ENCODE measurements at places on chromosomes 1 and 21.
A peak's percentile ranks its signal among the peaks of the same experiment; 100 is the strongest.

DNA sequence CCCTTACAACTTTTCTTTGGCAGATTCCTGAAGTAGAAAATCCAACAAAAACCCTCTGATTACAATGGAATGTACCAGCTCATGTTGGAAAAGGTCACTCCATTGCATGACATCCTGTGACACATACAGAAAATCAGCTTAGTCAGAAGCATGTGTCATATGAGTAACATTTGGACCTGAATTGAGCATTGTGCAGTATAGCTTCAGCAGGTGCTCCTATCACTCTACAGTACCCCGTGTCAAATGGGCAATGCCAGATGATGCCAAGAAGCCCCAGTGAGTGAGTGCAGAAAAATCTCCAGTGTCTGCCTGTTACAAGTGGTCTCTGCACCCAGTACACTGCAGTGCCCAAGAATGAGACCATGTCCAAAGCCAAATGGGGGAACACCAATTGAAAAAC lies 129.7 kb upstream of the RUNX1 start:
- peak; percentile 84 for DNase-seq

- DNase-seq, result peak; percentile 88
These were observed 630.3 kb downstream of the AMY1C start for GRCh38 chr1:104380003-104380402.

DNA sequence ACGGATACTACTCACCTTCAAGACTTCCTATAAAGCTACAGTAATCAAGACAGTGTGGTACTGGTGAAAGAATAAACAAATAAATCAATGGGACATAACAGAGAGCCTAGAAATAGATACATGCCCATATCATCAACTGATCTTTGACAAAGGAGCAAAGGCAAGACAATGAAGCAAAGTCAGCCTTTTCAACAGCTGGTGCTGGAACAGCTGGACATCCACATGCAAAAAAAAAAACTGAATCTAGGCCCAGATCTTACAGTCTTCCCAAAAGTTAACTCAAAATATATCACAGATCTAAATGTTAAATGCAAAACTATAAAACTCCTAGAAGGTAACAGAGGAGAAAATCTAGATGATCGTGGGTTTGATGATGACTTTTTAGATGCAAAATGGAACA lies 170.3 kb downstream of the MIS18A start:
- no peak for DNase-seq

DNA sequence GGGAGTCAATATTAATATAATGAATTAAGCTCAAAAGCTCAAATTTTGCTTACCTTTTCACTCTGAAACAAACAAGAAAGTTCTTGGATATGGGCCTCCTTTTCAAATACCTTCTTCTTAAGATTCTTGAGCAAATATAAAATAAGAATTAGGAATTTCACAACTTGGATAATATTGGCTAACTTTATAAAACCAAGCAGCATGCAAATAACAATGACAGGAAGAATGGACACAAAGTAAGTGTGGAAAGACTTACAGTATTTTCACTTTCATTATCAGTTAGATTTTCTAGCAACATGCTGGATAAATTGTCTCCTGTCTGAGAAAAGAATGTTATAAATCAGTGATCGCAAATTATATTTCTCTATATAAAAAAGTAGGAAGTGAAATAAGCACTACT lies 13.2 kb downstream of the ODF2L start:
- DNase-seq, result peak; percentile 11

DNA sequence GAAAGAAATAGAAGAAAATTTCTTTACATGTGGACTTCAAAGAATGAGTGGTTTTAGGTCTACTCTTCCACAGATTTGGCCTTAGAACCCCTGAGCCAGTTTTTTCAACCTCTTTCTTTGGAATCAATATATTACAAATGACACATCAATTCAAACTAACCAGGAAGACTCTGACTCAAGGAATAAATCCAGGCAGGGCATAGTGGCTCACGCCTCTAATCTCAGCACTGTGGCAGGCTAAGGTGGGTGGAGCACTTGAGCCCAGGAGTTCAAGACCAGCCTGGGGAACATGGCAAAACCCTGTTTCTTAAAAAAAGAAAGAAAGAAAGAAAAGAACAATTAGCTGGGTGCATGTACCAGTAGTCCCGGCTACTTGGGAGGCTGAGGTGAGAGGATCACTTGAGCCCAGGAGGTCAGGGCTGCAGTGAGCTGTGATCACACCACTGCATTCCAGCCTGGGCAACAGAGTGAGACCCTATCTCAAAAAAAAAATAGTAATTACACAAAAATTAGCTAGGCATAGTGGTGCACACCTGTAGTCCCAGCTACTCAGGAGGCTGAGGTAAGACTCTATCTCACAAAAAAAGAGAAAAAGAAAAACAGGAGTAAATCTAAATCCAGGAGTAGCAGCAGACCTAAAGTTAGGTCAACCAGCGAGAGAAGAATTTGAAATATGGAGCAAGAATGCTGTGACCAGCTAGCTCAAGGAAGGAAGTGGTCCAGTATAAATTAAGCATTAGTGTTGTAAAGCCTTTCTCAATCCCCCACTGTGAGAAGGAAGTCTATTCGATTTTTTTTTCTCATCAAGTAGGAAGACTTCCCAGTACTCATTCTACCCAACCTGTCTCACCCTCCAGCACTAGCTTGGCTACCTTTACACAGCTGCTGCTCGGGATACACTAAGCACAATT lies 1.9 kb downstream of the SORT1 start:
- DNase-seq, result peak; percentile 29

DNA sequence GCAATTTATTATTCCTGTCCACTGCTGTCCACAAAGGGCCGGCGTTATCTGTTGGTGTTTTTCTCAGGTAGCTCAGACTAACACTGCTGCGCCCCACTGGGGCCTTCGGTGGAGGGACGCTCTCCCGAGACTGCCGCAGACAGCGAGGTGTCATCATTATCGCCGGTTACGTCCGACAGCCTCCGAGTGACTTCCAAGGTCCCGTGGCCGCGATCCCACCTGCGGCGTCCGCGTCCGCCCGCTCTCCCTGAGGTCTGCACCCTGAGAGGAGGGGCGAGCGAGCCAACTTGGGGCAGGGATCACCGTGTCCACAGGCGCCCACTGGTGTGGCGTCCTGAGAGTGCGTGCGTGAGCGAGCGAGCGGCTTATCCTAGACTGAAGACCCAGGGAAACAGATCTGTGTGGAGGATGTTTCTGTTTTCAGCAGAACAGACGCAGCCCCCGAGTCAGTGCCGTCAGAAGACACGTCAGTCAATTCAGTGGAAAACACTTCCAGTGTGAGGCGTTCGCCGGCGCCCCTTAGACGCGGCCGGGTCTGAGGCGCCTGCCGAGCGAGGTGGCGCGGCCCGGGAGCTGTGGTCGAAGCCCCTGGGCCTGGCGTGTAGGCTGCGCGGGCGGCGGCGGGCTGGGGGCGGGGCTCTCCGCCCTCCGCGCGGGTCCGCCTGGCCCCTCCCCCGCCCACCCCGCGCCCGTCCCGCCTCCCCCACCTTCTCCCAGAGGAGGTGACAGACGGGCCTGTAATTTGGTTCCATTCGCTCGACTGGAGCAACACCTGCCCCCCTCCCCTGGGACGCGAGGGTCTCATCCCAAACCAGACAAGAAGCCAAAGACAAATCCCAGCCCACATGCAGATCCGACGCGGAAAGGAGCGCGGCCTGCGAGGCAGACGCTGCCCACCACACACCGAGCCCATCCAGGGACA lies 12.6 kb downstream of the NHLH2 start:
- DNase-seq, result peak; percentile 7

- DNase-seq, result no peak
These were observed 4.0 kb upstream of the WNT3A start for GRCh38 chr1:228002792-228003191.

DNA sequence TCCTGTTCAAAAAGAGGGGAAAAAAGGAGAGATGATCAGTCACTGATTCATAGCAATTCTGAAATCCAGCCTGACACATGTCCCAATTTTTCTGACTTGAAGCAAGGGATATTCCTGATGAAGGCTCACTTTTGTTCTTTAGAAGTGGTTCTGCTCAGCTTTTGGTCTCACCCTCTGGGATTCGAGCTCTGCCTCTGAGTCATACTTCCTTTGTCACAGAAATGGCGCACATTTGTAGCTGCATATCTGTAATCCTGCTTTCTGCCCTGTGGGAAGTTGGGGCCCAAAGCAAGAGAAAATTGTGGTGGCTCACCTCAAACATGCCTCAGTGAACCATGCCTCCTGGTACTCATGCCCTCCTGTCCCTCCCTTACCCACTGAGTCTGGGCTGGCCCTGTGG lies 22.3 kb upstream of the FAM78B start:
- peak; percentile 65 for DNase-seq

DNA sequence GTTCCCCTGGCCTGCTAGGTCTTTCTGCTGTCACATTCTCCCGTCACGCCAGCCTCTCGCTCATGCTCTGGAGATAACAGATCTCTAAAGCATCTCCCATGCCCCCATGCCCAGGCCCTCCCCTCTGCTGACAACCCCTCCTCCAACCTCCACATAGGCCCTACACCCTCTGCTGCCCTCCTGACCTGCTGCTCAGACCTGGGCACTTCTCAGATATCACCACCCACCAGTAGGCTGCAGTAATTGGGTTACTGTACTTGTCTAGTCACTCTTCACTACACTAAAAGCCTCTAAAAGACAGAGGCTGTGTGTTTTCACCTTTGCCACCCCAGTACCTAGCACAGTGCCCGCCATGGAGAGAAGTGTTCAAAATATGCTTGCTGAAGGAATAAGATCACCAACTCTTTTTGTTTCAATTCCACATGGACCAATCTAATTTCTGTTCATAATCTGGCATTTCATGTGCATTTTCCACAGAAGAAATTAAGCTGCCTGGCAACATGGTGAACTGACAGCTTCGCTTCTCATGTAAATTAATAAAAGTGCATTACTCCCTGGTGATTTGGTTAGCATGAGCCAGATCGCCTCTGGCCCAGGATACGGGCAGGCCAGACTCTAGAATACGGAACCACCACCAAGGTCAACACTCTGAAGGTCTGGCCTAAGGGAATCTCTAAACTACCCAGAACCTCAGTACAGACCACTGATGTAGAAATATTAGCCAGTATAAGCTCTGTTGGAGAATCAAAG lies 20.7 kb downstream of the LBR start:
- no peak for DNase-seq

GRCh38 chr1:8347635-8348034 lies 29.7 kb downstream of the SLC45A1 start:
- peak; percentile 45 for DNase-seq

GRCh38 chr1:151653397-151653796 lies 41.5 kb downstream of the SNX27 start:
- DNase-seq, result peak; percentile 60

- DNase-seq, result peak; percentile 54
These were observed 1.4 kb upstream of the SPATA1 start for GRCh38 chr1:84504580-84505492.

- no peak for DNase-seq
These were observed 293.2 kb downstream of the DUSP10 start for GRCh38 chr1:221448585-221449175.

DNA sequence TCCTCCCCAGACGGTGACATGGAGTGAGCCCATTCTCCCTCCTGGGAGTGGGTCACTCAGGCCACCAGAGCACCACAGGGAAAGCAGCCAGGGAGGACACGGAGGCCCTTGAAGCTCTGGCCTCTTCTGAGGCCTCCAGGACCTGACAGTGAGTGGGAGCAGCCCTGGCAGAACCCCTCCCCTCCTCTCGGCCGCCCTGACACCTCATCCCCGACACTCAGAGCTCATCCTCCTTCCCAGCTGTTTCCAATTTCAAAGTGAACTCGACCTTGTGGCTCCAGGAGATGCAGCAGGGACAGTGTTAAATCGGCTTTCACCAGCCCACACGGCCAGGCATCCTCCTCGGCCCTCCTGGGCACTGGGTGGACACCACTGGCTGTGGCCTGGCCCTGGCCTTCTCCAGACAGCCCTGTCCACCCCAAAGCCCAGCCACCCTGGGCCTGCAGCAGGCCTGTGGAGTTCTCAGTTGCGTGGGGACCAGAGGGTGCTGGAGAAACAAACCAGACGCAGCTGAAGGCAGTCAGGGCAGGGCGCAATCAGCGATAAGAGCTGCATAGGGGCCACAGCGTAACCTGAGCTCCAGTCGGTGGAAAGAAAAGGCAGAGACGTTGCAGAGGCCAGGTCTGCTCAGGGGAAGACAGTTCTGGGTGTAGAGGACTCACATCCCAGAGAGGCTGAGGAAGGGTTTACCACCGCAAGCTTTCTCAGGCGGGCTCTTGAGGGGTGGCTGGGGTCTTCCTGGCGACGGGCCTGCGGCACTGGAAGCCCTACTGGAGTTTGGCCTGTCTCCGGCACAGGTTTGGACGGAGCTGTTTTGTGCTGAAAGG lies 27.1 kb downstream of the FTCD start:
- peak; percentile 68 for DNase-seq

DNA sequence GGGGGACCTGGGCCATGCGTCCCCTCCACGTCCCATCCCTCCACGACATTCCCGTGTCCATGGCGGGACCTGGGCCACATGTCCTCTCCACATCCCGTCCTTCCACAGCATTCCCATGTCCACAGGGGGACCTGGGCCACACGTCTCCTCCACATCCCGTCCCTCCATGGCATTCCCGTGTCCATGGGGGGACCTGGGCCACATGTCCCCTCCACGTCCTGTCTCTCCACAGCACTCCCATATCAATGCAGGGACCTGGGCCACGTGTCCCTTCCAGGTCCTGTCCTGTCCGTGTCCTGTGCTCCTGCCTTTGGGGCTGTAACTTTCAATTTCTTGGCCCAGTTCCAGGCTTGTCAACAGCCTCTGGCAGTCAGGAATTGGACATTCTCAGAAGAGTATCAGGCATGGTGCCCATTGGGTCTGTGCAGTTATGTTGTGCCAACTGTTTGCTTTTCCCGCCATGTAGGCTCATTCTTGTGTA lies 47.1 kb downstream of the WNT9A start:
- DNase-seq, result no peak

- no peak for DNase-seq
These were observed 124.1 kb downstream of the KIF26B start for GRCh38 chr1:245278846-245279245.

- DNase-seq, result peak; percentile 26
These were observed 20.6 kb downstream of the NPR1 start for GRCh38 chr1:153698923-153699714.

GRCh38 chr1:207058878-207059867 lies 6.1 kb downstream of the PFKFB2 start:
- DNase-seq, result no peak

- DNase-seq, result no peak
These were observed 14.4 kb downstream of the THEMIS2 start for GRCh38 chr1:27886744-27887143.

Data from RPMI7951 (cell line).